D341Med (cell line): ENCODE measurements at places on chromosomes 12 and 14.

DNA sequence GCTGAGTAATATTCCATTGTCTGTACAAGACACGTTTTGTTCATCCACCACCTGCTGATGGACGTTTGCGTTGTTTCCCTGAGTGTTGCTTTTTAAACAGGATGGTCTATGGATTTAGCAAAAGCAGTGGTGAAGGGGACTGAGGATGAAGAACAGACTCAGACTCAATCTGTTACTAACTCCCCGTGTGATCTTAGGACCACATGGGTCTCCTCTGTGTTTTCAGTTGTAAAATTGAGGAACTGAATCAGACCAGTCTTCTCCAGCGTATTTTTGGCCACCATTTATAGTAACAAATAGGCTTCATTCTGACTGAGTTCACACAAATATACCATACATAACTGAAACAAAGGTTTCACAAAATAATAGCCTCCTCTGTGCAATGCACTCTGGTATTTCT is 85.6 kb downstream of the FOXN3 start:
- DNase-seq = no peak

DNA sequence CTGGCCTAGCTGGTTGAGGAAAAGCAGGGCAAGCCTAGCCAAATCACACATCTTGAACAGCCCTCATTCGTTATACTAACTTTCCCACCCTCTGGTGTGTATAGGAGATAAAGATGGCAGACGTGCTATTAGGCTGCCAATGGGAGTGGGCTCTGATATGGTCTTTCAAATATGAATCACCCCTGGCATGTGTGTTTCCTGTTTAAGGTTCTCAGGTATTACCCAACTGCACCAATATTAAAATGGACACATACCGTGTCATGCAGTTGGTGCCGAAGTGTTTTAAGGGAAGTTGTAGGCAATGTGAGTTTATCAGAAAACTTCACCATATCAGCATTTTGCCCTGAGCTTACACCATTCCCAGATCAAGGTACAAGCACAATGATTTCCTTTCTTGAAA is 33.4 kb downstream of the CHST11 start:
- no peak for DNase-seq

GRCh38 chr12:30345744-30346471 is 349.8 kb downstream of the IPO8 start:
- no peak for DNase-seq

DNA sequence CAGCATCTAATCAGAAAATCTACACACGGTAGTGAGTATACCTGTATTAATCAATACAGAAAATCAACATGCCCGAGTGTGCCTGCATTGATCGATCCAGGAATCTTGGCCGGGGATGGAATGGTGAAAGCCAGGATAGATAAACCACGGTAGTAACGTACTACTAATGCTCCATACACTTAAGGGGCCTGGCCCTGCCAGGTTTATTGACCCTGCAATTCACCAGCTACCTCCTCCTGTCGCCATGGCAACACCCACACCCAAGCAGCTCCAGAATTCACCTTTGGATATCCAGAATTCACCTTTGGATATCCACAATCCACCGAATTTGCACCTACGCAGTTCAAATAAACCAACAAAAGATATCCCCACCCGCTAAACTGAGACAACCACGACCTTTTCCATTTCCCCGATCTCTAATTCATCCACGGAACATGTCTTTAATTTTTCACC is 14.8 kb upstream of the CALM1 start:
- DNase-seq = no peak

DNA sequence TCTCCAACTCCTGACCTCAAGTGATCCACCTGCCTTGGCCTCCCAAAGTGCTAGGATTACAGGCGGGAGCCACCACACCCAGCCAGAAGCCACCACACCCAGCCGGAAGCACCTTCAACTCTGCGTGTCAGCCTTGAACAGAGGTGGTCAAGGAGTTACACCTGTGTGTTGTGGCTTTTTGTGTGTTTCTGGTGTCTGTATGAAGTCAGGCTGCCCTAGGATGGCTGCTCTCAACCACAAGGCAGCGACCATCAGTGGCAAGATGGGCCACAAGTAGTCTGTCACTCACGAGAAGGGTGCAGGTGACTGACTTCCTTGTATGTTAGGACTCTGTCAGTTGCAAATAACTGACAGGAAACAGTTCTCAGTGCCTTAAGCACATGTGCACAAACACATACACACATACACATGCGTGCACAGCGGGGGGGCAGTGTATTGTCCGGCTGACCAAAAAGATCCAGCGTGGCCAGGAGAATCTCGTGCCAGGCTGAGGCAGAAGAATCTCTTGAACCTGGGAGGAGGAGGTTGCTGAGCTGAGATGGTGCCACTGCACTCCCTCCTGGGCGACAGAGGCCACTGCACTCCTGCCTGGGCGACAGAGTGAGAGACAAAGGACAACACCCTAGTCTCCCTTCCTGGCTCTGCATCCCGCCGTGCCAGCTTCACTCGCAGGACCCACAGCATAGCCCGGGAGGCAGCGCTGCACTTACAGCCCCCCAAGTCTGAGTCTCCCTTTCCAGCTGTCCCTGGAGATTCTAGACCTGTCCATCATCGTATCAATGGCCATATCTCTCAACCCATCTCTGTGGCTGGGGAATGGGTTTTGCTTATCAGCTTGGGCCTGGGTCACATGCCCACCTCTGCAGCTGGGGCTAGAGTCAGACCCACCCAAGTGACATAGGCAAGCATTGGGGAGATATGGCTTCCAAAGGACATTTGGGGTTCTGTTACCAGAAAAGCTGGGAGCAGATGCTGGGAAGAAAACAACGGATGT is 13.7 kb downstream of the P2RX4 start:
- peak; percentile 55 for DNase-seq

GRCh38 chr12:92133795-92134637 is 11.6 kb downstream of the BTG1 start:
- DNase-seq = no peak

DNA sequence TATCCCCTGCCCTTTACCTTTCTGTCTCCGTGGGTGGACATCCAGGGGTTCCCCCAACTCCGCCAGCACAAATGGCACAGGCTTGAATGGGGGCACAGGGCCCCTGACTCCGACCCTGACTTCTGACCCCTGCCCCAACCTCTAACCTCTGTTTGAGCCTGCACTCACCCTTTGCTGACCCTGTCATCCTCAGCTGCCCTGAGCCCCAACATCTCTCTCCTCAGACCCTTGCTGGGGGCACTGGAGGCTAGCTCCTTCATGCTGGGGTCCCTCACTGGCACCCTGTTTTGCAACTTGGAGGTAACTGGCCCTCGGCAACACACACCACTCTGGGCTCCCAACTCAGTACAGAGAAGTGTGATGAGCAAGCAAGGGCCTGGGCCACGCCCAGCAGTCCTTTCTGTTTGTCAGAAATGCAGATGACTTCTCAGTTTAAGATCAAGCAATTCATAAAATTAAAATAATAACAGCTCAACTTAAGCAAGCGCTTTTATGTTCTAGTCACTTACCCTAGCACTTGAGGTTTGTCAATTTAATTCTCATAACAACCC is 2.1 kb downstream of the IFI27 start:
- DNase-seq = no peak

DNA sequence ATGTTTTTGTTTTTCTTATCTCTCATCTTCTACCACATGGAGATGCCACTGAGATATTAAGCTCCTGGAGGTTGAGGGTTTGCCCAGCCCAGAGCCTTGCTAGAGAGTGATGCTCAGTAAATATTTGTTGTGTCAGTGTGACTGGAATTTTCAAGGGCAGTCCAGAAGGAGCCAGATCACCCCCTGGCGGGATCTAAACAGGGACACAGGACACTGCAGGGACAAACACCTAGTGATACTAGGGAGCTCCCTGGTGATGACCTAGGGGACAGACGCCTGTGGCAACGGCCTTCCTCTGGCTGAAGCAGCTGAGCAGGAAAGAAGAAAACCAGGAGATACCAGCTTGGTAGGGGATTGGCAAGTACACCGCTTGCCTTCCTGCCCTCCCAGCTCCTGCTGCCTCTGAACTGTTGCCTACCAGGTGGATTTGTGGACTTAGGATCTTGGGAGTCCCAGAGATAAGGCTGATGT is 714.4 kb upstream of the TBX3 start:
- DNase-seq = no peak

GRCh38 chr12:45219621-45220020 is 3.7 kb downstream of the ANO6 start:
- no peak for DNase-seq

- DNase-seq = no peak
Measured at GRCh38 chr12:46549527-46550265, 177.1 kb upstream of the SLC38A2 start.

DNA sequence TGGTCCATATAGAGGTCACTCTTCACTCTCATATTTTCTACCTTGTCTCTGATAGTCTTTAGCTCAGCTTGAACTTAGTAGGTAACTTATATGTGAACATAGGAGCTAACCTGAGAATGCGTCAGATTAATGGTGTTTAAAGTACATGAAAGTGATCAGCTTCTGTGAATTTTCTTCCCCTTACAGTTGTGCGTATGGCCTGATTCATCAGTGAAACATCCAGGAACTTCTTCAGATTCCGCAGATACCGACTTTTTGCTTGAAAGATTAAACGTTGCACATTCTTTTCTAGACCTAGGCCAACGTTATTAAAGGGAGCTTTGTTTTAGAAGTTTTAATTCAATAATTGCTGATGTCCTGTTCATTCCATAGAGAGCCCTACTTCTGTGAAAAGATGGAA is 1945.1 kb upstream of the SEL1L start:
- DNase-seq = no peak

- peak; percentile 45 for DNase-seq
Measured at GRCh38 chr12:92570056-92570753, 132.6 kb upstream of the PLEKHG7 start.

DNA sequence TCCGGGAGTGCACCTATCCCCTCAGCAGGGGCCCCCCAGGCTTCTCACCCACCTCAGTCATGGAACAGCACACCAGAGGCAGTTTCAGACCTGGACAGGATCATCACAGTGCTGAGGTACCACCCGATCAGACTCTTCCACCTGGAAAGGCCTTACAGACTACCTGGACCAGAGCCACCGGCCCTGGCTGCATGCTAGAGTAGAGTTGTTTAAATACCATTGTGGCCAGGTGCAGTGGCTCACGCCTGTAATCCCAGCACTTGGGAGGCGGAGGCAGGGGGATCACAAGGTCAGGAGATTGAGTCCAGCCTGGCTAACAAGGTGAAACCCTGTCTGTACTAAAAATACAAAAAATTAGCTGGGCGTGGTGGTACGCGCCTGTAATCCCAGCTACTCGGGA is 61.5 kb downstream of the TSPAN11 start:
- DNase-seq = no peak

- DNase-seq = no peak
Measured at GRCh38 chr12:64431791-64432190, 20.1 kb upstream of the TBK1 start.

DNA sequence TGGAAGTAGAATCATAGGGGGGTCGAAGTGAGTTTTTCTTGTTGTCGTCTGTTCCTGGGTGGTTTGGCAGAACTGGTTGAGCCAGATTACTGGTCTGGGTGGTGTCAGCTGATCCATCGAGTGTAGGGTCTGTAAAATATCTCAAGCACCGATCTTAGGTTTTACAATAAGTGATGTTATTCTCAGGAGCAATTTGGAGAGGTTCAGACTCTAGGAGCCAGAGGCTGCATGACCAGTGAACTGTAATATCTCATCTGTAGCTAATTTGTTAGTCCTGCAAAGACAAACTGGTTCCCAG is 9.7 kb upstream of the SERPINA1 start:
- no peak for DNase-seq

GRCh38 chr12:80752464-80752863 is 35.8 kb downstream of the MYF5 start:
- DNase-seq = no peak

DNA sequence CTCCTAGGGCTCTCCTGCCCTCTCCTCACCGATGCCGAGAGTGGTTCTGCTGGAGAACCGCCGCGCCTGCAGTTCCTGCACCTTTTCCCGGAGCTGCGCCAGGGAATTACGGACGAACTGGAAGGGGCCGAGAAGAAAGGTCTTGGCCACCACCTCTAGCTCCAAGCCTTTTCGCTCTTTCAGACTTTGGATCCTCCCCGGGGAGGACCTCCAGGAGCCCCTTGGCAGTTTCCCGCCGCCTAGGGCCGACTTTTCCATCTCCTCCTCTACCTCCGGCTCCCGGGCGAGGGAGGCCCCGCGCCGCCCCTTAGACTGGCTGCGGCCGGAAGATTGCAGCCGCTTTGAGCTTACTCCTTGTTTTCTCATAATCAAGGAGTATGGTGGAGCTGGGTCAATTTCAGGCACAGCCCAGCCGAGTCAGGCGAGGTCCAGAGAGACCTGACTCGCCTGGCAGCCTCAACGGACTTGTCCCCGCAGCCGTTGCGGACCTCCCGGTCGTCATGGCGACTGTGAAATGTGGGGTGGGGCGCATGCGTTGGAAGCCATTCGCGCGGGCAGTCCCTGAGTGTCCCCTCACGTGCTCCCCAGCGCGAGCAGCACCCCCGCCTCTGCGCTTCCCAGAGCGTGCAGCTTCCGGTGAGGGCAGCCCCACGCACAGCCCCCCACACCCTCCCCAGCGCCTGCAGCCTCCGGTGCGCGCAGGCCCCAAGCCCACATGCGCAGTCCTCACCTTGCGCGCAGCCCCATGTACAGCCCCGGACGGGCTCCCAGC is at the start of gene DPY19L2:
TSS of gene DPY19L2 (minus strand) at position 466 of the 772 bp plus-strand sequence. CDS start at position 366, 100 bp downstream.
- peak; percentile 66 for DNase-seq

GRCh38 chr12:123799227-123799626 is 37.1 kb downstream of the DNAH10 start:
- DNase-seq = no peak

GRCh38 chr14:32824195-32824594 is 114.5 kb upstream of the NPAS3 start:
- no peak for DNase-seq

GRCh38 chr12:32754111-32754510 is 1.6 kb downstream of the YARS2 start:
- DNase-seq = no peak

- DNase-seq = no peak
Measured at GRCh38 chr12:131834798-131835615, 6.8 kb downstream of the MMP17 start.

DNA sequence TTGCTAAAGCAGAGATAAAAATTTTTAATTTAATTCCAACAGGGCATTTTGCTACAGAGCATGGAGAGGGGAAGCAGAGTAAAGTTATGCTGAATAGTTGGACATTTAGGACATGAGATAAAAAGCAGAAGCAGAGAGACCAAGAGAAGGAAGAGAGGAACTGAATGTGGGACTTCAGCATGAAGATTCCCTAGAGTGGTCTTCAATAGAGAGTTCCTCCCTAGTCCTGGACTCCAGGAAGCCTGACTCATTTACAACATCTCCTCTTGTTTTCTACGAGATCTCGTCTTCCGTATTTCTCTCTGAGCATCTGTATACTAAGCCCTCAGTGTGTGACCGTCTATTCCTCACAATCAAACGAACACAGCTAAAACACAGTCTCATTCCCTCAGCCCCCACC is 35.2 kb upstream of the IFT81 start:
- no peak for DNase-seq

DNA sequence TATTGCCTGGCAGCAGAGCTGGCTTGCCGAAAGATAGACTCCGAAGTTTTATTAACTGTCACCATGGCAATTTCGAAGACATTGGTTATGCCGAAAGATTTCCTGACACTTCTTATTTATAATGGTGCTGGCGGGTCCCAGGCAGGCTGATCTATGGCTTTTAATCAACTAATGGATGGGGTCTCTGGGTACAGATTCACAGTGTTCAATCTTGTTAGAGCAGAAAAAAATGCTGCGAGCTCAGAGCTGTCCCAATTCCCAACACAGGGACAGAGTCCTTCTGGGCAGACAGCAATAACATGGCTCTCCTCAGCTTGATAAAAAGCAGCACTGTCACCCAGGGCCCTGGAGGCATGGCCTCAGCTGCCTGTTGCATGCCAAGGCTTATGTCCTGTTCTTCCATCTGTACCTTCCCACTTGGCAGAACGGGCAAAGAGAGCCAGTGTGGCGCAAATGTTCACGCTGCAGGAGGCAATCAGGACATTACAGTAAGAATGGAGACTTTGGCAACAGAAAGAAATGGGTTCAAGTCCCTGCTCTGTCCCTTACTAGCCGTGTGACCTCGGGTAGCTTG is 228.2 kb upstream of the PWP1 start:
- DNase-seq = no peak
